ENCODE measurements at places on chromosomes 16 and 17.

- DNase-seq: no peak
Observed at GRCh38 chr17:73265646-73266640, 4.3 kb upstream of the CPSF4L start.

- no peak for DNase-seq
Observed at GRCh38 chr17:61399131-61400065, at the start of gene TBX2. Gene TBX2, plus strand, starts transcription at chr17:61399843. Its CDS starts 334 bp downstream, at chr17:61400177.

GRCh38 chr16:20918486-20919239 lies 18.1 kb downstream of the LYRM1 start:
- DNase-seq: no peak

GRCh38 chr16:81921085-81921814 lies 90.0 kb downstream of the SDR42E1 start:
- DNase-seq: no peak

DNA sequence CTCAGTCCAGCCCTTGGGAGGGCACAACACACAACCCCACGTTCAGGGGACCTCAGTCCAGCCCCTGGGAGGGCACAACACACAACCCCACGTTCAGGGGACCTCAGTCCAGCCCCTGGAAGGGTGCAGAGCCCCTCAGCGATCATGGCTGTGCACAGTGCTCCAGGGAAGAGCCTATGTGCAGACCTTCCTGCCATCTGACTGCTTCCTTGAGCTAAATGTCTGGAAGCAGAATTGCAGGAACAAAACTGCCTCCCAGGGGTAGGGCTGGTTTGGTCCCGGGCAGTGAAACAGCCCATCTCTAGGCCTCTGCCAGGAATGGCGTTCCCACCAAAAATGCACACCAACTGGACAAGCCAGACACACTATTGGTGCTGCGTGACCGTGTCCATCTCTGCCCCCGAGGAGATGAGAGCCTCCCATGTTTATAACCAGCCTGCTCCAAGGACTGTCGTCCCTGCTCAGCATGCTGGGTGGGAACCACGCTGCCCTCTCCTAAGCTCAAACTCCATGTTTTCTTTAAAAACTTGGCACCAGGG lies 44.0 kb downstream of the ZNF276 start:
- DNase-seq: no peak

- DNase-seq: no peak
Observed at GRCh38 chr16:85947230-85948137, 48.5 kb downstream of the IRF8 start.

- DNase-seq: no peak
Observed at GRCh38 chr16:4830408-4830807, 16.7 kb downstream of the GLYR1 start.

GRCh38 chr16:57045694-57046381 lies 46.5 kb upstream of the CPNE2 start:
- DNase-seq: no peak

- DNase-seq: no peak
Observed at GRCh38 chr16:57401943-57402640, 2.5 kb upstream of the CCL17 start.

GRCh38 chr16:27052007-27052406 lies 14.7 kb upstream of the C16orf82 start:
- no peak for DNase-seq

DNA sequence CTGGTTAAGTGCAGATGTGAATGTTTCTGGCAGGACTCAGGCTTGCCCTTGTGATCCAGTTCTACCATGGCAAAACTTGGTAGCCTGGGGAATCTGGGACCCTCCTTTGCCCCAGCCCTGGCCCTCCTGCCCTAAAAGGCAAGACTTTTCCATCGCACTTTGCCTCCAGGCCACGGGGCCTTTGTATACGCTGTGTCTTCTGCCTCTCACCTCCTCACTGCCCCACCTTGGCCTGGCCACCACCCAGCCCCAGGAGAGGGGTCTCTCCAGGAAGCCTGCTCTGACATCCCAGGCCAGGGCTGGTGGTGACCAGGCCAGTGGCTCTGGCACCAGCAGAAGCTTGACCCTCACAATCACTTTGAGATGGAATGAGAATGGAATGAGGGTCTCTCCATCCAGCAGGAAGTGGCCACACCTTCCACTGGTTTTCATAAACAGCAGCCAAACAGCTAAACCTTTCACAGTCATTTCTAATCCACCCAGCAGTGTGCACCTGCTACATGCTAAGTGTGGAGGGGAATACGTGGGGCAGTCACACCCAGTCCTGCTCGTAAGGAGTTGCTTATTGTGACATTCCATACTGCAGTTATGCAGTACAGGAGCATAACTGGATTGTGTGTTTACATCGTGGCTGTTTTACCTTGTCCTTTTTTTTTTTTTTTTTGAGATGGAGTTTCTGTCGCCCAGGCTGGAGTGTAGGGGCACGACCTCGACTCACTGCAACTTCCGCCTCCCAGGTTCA lies 1.6 kb upstream of the MRPL38 start:
- DNase-seq: no peak

DNA sequence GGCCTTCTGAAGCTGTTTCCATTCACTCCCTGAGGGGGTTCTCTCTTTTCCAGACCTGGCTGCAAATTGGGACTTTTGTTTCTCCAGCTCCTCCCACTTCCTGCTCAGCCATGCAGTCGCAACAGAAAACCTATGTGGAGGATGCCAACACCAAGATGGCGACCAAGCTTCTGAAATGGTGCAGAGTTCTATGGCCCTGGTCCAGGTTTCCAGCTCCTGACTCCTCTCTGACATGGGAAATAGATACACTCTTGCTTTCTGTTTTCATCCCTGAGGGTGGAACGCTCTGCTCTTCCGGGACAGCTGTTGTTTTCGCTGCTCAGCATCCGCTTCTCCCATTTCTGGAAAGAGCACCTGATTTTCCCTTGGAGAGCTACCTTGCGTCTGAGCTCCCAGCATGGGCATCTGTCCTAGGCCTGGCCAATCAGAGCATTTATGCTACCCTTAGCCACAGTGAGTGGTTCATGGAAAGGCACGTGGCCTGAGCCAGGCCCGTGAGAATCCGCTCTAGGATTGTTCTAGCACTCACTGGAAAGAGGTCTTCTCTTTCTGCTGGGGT lies 8.1 kb downstream of the GPRC5B start:
- DNase-seq: no peak

GRCh38 chr16:63804126-63804525 lies 1317.7 kb downstream of the CDH11 start:
- DNase-seq: no peak

GRCh38 chr16:27518226-27518625 lies 31.5 kb downstream of the GTF3C1 start:
- DNase-seq: no peak

DNA sequence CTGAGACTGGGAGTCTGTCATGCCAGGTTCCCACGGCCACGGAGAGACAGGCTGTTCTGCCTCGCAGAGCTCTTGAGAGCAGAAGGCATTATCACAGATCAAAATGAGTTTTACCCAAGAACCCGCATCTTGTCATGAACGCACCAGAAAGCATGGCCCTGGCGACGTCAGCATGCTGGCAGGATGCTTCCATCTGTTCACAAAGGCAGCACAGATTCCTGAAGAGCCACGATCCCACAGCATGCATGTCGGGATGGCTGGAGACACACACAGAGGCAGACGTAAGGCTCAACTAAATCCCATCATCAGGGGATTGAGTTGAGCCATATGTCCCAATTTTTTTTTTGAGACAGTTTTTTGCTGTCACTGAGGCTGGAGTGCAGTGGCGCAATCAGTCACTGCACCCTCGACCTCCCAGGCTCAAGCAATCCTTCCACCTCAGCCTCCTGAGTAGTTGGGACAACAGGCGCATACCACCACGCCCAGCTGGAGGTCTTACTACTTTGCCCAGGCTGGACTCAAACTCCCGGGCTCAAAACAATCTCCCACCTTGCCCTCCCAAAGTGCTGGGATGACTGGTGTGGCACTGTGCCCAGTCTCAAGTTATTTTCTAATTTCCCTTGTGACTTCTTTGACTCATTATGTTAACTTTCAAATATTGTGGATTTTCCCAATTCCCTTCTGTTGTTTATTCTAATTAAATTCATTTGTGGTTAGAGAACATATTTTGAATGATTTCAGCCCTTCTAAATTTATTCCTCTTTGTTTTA lies 11.1 kb downstream of the FANCA start:
- DNase-seq: no peak

DNA sequence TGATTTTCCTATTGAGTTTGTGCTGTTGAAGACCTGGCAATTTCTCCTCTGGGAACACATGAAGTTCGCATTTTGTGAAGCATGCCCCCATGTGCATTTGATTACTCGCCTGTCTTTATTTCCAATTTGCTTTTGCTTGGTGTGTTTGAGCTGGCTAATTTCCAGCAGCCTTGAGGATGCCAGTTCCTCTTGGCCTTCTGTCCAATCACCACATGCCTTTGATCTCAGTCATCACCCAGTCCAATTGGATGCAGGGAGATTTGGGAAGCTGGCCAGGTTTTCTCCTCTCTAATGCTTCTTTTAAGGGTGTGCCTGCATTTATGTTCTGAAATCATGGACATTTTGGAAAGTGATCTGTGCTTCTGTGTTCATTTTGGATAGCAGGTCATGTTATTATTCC lies 3.8 kb upstream of the TMEM100 start:
- DNase-seq: no peak

- no peak for DNase-seq
Observed at GRCh38 chr16:13552062-13552959, 367.6 kb upstream of the ERCC4 start.

- DNase-seq: no peak
Observed at GRCh38 chr17:61750656-61751055, 112.7 kb downstream of the BRIP1 start.

- no peak for DNase-seq
Observed at GRCh38 chr16:28196387-28196987, 15.3 kb downstream of the XPO6 start.

DNA sequence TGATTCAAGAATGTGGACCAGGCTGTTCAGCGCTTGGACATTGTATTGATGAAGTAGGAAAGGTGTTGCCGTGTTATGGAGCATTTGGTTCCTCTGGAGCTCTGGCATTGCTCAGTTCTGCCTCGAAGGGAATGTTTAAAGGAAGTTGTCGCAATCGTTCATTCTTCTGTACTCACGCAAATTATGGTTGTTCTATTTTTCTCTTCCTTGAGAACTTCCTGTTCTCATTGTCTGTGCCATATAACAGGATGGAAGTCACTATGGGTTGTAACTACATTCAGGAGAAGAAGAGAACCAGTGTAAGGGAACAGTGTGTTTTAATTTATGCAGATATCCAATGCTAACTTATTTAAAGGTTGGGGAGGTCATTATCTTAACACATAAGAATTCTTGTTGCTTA lies 13.0 kb downstream of the PCTP start:
- DNase-seq: no peak

DNA sequence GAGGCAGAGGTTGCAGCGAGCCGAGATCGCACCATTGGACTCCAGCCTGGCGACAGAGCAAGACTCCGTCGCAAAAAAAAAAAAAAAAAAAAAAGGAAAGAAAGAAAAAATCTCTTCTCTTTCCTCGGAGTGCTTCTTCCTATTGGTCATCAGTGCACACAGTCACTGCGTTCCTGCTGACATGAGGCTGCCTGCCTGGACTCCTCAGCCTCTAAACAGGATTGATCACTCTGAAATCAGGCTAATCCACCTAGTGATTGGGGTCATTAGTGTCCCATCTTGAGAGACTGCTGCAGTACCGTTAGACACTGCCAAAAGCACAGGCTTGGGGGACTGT lies 30.8 kb downstream of the PLCD3 start:
- no peak for DNase-seq

- DNase-seq: no peak
Observed at GRCh38 chr16:17469741-17470181, 999 bp downstream of the XYLT1 start.

- DNase-seq: no peak
Observed at GRCh38 chr16:13435415-13435814, 484.5 kb upstream of the ERCC4 start.

- no peak for DNase-seq
Observed at GRCh38 chr17:51154176-51154575, 817 bp downstream of the NME1 start.

GRCh38 chr17:49708515-49709183 lies 885 bp upstream of the SLC35B1 start:
- DNase-seq: no peak

- peak; percentile 1 for DNase-seq
Observed at GRCh38 chr16:26598061-26598460, 468.7 kb upstream of the C16orf82 start.

DNA sequence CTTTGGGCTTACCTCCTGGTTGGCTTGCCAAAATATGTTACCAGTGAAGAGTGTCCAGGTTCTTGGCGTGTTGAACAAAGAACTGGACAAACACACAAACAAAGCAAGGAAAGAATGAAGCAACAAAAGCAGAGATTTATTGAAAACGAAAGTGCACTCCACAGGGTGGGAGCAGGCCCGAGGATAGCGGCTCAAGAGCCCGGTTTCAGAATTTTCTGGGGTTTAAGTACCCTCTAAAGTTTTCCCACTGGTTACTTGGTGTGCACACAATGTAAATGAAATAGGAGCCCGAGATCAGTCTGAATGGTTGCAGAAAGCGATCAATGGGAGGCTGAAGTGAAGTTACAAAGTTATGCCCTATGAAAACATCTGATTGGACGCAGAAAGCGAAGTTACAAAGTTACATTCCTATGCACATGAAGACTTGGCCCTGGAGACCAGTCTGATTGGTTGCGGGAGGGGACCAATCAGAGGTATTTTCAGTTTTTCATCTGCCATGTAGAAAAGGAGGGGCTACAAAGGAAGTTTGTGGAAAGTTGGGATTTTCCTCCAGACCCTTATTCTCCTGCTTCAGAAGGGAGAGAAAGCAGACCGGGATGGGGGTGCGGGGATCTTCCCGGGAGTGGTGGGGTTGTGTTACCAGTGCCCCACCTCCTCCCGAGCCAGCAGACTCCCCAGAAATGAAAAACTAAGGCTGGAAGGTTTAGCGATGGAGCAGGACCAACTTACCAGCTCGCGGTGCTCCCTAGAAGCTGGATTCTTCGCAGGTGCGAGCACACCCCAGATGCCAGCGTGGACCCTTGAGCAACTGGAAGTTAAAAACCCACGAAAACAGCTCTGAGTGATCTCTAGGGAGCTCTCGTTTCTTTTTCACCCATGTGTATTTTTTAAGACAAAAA lies at the start of gene SLFN12:
Gene SLFN12 (minus strand): TSS at position 325 of the 899 bp plus-strand sequence. CDS start 9,472 bp downstream, outside the sequence.
- DNase-seq: no peak

DNA sequence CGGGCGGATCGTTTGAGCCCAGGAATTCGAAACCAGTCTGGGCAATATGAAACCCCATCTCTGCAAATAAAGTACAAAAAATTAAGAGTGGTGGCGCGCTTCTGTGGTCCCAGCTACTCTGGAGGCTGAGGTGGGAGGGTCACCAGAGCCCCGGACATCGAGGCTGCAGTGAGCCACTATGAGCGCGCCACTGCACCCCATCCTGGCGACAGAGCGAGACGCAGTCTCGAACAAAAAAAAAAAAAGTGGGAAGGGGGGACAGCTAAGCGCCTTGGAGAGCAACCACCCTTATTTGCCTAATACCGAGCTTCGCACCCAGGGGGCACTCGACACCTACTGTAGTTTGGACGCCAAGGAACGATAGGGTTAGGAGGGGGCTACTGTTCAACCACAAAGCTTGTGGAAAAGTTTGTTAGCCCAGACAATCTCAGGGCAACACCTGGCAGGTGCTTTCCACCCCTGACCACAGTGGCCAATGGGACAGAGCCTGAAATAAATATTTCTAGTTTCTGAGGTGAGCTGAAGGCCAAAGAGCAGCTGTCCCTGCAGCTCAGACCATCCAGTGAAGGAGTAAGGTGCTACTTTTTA lies 847 bp upstream of the PSMC3IP start:
- DNase-seq: peak; percentile 56

- no peak for DNase-seq
Observed at GRCh38 chr16:69106491-69107315, 1.2 kb downstream of the HAS3 start.

GRCh38 chr16:20830372-20830771 lies 24.0 kb downstream of the REXO5 start:
- DNase-seq: no peak

GRCh38 chr17:14481664-14482063 lies 180.8 kb downstream of the HS3ST3B1 start:
- no peak for DNase-seq

Measured in stimulated activated CD4-positive, alpha-beta T cell treated with anti-CD3 and anti-CD28 coated beads, Interleukin-1b, Interleukin-23, amount 100 ng/mL, for 1 hour (primary cell).